Activated CD4-positive, alpha-beta memory T cell treated with anti-CD3 and anti-CD28 coated beads for 36 hours (primary cell): ENCODE measurements at places on chromosomes 7 and 10.
A peak's percentile ranks its signal among the peaks of the same experiment; 100 is the strongest.

GRCh38 chr10:5600908-5601307 lies 65.5 kb downstream of the ASB13 start:
- no peak for DNase-seq

DNA sequence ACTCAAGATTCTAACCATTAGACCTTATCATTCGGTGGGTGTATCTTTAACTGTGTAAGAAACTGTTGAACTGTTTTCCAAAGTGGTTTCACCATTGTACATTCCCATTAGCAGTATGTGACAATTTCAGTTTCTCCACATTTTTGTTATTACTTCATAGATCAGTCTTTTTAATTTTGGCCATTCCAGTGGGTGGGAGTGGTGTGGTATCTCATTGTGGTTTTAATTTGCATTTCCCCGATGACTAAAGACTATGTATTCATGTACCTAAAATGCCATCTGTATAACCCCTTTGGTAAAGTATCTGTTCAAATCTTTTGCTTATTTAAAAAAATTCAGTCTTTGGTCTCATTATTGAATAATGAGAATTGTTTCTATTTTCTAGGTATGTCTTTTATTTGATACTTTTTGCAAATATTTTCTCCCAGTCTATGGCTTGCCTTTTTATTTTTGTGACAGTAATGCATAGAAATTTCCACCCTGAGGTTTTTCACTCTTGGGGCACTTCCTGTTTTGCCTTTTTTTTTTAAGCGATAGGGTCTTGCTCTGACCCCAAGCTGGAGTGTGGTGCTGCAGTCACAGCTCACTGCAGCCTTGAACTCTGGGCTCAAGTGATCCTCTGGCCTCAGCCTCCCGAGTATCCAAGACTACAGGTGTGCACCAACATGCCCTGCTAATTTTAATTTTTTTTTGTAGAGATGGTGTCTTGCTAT lies 141.1 kb upstream of the ITGB1 start:
- no peak for DNase-seq

DNA sequence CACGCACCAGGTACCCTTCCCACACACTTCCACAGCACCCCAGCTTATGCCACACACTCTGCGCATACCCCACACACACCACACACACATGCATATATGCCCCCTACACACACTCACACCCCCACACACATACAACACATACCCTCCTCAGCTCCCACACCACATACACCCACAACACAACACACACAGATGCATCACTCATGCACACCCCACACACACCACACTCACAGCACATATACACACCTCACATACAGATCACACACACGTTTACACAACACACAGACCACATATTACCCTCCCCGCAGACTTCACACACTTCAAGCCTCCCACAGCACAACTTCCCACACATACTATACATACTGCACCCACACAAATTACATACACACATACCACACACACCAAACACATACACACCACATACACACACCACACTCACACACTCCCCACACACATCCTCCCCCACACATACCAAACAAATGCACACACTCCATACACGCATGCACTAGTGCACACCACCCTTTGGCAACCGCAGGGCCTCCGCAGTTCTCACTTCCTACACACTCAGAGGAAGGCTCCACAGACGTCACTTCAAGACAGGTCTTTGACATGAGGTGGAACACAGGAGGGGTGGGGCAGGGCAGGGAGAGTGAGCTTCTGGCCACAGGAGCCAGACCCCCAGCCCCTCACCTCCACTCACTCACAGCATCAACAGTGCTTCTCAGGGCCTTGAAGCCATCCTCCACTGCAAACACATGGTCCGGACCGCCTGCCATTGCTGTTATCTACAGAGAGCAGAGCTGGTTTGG lies 18.5 kb upstream of the ANTXRL start:
- peak; percentile 83 for DNase-seq

GRCh38 chr7:13282377-13282980 lies 595.0 kb downstream of the ARL4A start:
- DNase-seq, result no peak

DNA sequence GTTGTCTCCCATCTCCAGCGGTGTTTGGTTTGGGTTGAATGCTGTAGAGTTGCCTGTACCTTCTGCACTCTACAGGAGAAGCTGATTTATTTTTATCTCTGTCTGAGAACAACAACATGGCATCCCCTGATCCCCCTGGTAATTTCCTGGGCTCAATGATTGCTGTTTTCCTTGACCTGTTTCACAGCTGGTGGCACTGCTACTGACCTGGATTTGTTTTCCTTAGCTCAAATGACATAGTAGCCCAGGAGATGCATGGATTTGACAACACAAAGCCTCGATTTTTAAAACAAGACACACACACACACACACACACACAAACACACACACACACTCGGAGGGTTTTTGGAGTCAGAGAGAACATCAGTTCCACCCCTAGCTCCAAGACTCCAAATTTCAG lies 301.6 kb downstream of the NRG3 start:
- no peak for DNase-seq

DNA sequence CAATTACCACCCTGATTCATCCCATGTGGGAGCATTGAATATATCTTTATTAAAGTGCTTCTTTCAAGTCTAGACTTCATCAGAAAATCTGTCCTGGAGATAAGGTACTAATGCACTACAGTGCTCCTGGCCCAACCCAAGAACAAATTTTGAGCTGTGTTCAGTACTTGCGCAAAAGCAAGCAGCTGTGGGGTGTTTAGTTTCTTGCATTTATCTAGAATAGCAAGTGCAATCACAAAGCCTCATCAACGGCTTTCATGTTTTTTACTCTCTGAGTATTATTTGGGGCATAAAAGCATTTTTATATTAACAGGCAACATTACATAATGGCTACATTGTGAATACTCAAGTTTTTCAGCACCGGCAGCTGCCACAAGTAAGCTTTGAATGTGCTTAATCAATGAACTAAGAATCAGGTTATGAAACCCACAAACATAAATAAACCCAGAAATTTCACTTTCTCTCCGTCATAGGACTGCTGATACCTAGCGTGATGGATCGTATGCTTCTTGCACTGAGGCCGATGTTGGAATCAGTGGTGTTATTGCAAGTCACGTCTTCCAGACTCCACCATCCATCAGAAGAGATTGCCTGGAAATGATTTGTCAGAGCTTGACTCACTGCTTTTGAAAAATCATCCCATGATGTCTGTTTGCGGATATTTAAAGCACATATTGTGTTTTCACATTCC lies 113.1 kb downstream of the CTTNBP2 start:
- no peak for DNase-seq

DNA sequence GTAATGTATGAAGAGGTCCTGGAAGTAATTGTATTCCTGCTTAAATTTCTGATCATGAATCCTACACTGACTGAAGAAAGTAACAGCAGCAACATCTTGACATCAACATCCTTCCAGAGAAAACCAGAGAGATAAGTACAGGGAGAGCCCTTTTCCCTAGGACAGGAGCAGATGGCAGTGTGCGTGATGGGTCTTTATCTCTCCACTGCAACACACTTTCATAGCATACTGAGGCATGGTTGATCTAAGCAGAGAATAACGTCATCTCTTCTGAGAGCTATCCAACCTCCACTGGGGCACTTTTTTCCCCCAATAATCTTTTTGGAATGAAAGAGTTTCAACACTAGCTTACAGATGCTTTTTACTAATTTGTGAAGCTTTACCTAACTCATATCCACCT lies 342 bp downstream of the OR2A25 start:
- no peak for DNase-seq

- peak; percentile 21 for DNase-seq
These were observed 14.0 kb upstream of the RALA start for GRCh38 chr7:39609113-39609934.

- DNase-seq, result no peak
These were observed 101.8 kb downstream of the GALNT11 start for GRCh38 chr7:152127229-152127628.

DNA sequence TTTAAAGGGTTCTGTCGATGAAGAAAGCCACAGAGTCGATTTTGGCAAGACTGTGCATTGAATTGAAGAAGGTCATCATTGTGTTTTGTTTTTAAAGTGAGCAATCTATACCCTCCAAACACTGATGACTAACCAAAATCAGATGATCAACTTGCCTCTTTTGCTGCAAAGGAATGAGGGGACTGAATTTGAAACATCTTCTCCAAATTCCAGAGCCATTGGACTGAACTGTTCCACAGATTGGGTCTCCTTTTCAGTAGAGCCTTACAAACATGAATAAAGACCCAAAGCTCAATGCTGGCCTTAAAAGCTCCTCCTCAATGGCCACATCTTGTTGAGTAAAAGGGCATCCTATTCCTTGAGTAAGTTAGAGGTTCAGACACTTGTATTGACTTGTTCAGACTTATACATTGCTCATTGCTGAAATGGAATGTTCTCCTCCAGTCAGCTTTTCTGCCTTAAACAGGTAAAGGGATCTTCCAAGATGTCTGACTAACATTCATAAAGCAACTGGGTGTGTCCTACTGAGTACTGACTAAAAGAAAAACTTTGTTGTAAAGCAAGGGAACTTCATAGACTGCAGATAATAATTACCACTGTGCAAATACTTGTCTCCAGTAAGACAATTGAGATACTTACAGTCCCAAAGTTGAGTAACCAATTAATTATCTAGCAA lies 630.6 kb downstream of the KCNMA1 start:
- no peak for DNase-seq

GRCh38 chr10:111117528-111118277 lies 40.9 kb downstream of the ADRA2A start:
- no peak for DNase-seq

DNA sequence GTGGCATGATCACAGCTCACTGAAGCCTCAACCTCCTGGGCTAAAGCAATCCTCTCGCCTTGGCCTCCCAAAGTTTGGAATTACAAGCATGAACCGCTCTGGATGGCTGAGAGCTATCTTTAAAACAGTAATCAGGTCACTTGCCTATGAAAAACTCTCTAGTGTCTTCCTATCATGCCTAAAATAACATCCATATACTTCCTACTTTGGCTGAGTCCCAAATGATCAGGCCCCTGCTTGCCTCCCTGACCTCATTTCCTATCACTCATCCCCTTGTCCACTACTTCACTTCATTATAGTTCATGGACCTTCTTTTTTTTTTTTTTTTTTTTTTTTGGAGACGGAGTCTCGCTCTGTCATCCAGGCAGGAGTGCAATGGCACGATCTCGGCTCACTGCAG lies 28.0 kb downstream of the SEPTIN7 start:
- DNase-seq, result no peak

- DNase-seq, result no peak
These were observed 16.2 kb downstream of the CHST3 start for GRCh38 chr10:71980181-71981014.

- DNase-seq, result no peak
These were observed 90.0 kb downstream of the FOXP2 start for GRCh38 chr7:114504586-114504985.

- DNase-seq, result no peak
These were observed 232.5 kb upstream of the FZD1 start for GRCh38 chr7:91031757-91032156.

DNA sequence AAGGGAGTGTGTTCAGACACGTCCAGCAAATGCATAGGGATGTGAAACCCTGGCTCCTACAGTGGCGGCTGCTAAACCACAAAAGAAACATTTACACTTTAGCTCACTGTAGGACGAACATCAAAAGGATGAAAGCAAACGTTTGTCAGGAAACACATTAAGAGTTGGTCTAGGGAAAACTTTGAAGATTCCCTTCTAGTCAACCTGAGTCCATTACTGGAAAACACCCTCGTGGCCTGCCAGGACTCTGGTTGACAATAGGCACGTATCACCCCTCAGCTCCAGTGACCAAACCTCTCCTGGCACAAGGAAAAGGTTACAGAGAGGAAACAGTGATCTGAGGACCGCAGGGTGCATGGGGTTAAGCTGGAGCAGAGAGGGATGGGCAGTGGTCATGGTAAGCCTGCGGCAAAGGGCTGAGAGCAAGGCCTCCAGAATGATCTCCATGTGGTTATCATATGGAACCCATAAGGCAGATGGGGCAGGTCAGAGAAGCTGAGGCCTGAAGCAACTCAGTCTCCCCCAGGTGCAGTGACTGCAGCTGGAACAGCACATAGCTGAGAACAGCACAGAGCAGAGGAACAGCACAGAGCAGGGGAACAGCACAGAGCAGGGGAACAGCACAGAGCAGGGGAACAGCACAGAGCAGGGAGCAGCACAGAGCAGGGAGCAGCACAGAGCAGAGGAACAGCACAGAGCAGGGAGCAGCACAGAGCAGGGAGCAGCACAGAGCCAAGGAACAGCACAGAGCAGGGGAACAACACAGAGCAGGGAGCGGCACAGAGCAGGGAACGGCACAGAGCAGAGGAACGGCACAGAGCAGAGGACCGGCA lies 49.9 kb downstream of the CHST15 start:
- DNase-seq, result no peak

GRCh38 chr7:74056096-74056915 lies 27.3 kb upstream of the LIMK1 start:
- no peak for DNase-seq

DNA sequence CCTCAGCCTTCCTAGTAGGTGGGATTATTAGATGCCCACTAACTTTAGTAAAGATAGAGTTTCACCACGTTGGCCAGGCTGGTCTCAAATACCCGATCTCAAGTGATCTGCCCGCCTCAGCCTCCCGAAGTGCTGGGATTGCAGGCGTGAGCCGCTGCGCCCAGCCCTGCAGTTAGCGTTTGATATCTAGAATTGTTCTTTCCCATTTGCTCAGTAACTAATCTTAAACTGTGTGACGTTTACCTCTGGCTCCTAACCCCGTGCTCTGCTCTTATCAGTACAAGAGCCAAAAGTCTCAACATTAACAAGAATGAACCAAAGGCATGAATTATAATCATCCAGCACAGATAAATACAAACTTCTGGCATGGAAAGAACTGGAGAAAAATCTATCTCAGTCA lies 47.4 kb downstream of the IGF2BP3 start:
- DNase-seq, result no peak

GRCh38 chr10:96352582-96352981 lies 6.2 kb downstream of the OPALIN start:
- DNase-seq, result no peak

GRCh38 chr10:72106154-72106849 lies 18.0 kb upstream of the SPOCK2 start:
- DNase-seq, result no peak

GRCh38 chr7:122802301-122802751 lies 83.9 kb downstream of the CADPS2 start:
- DNase-seq, result no peak

DNA sequence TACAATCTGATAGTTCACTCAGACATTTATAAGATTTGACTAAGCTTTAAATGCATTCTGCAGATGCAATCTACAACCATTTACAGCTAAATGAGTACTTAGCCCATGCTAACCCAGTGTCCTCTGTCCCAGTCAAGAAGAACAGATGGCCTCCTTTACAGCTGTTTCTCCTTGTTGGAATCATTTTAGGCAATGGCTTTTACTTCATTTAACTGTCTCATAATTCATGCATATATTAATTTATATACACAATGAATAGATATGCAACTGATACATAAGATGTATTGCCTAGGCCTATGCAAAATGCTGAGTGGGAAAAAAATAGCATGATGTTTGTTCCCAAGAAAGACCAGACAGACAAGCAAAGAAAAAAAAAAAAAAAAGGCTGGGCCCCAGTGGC lies 82.2 kb downstream of the TSPAN12 start:
- DNase-seq, result no peak
